ENCODE measurements at places on chromosomes 2 and 18. TPM values are rescaled to one million over a fixed set of nuclear protein-coding genes. Genes with fewer than 3 reads are reported as not detected.

Gene MROH2A
- not detected for total RNA-seq

Gene ELOA2
- total RNA-seq: not detected

Gene CDH2
- total RNA-seq: 135 TPM

Gene FAM161A
- total RNA-seq: 3.8 TPM

Gene POTEC
- total RNA-seq: not detected

Gene SNORC
- under 0.01 TPM for total RNA-seq

Gene KLHL14
- not detected for total RNA-seq

Gene POTEI
- under 0.01 TPM for total RNA-seq

Gene MGAT4A
- 84.5 TPM for total RNA-seq

Gene ARHGEF4
- not detected for total RNA-seq

Measured in epithelial cell of umbilical artery (primary cell).